ENCODE measurements at places on chromosomes 11 and 22. TPM values are rescaled to one million over a fixed set of nuclear protein-coding genes. Genes with fewer than 3 reads are reported as not detected.

- peak overlapping the region; percentile 77 for H3K27ac ChIP-seq
- H3K4me3 ChIP-seq: peak overlapping the region; percentile 75
- peaks cover 16% of the 10 kb centered on the region for H3K4me1 ChIP-seq
- DNase-seq: no peak
- no peaks in the 10 kb centered on the region for H3K27me3 ChIP-seq
Observed at GRCh38 chr11:14065141-14065540, 102.6 kb downstream of the SPON1 start.

Gene MAJIN
- not detected for total RNA-seq

Gene UPB1
- 0.34 TPM for total RNA-seq

Gene CELF1
- 102 TPM for total RNA-seq
